ENCODE measurements at places on chromosomes 3 and 15. TPM values are rescaled to one million over a fixed set of nuclear protein-coding genes. Genes with fewer than 3 reads are reported as not detected.

- no peak for DNase-seq
- no peaks in the 10 kb centered on the region for H3K36me3 ChIP-seq
- no peak overlapping the region for H3K4me3 ChIP-seq
- no peak overlapping the region for H3K27ac ChIP-seq
Observed at GRCh38 chr15:96350934-96351724, 20.6 kb downstream of the NR2F2 start.

- no peaks in the 10 kb centered on the region for H3K4me1 ChIP-seq
- H3K27ac ChIP-seq = no peak overlapping the region
- H3K27me3 ChIP-seq = no peaks in the 10 kb centered on the region
- no peak for DNase-seq
Observed at GRCh38 chr15:27583651-27584050, 515.5 kb downstream of the OCA2 start.

- H3K27me3 ChIP-seq = no peaks in the 10 kb centered on the region
- H3K27ac ChIP-seq = no peak overlapping the region
- H3K4me3 ChIP-seq = no peak overlapping the region
Observed at GRCh38 chr15:71674354-71674753, 136.0 kb upstream of the NR2E3 start.

DNA sequence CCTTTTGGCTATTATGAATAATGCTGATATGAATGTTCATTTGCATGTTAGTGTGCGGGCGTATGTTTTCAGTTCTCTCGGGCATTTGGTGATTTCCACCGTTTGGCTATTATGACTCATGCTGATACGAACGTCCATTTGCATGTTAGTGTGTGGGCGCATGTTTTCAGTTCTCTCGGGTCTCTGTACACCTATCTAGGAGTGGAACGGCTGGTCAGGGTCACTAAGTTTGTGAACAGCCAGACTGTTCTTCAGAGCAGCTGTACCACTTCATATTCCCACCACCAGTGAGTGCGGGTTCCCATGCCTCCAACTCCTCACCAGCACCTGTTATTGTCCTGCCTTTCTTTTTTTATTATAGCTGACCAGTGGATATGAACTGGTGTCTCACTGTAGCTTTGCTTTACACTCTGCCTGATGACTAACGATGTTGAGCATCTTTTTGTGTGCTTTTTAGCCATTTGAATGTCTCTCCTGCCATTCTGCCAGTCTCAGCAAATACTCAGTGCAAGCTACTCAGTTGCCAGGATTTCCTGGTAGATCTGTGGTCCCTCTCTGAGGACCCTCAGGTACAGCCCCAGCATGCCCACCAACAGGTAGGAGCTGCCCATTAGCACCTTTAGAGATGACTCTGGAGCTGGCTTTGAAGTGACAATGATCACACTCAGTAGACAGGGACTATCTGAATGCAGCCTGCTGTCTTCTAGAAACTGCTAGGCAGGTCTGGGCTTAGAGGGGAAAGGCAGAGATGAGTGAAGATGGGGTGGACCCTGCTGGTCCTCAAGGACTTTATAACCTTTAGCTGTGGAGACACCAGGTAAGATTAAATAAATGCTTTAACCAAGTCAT is 141.1 kb downstream of the XXYLT1 start:
- no peaks in the 10 kb centered on the region for H3K27me3 ChIP-seq
- H3K27ac ChIP-seq = no peak overlapping the region
- no peak for DNase-seq
- H3K36me3 ChIP-seq = no peaks in the 10 kb centered on the region

- no peaks in the 10 kb centered on the region for H3K36me3 ChIP-seq
- no peak for DNase-seq
- peaks cover 8% of the 10 kb centered on the region for H3K4me1 ChIP-seq
- no peaks in the 10 kb centered on the region for H3K27me3 ChIP-seq
- no peak overlapping the region for H3K27ac ChIP-seq
Observed at GRCh38 chr3:117603097-117603496, 893.5 kb downstream of the TUSC7 start.

DNA sequence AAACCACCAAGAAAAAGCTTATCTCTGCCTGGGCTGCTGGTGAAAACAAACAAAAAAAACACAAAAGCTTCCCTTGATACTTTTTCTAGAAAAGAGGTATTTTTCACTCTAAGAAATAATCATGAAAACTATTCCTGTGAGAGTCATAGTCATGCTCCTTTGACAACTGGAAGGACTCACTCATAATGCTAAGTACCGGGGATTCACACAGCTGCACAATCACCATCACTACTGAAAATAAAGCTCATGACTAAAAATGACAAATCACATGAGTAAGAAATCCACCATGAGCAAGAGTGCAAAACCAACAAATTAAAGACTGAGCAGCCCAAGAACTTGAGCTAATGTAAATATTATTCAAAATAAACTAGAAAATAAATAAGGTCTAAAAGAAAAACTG is 10.6 kb upstream of the POU1F1 start:
- H3K4me1 ChIP-seq = no peaks in the 10 kb centered on the region
- H3K4me3 ChIP-seq = no peak overlapping the region
- no peak overlapping the region for H3K27ac ChIP-seq
- DNase-seq = no peak

- no peak overlapping the region for H3K4me3 ChIP-seq
- no peaks in the 10 kb centered on the region for H3K36me3 ChIP-seq
- no peaks in the 10 kb centered on the region for H3K27me3 ChIP-seq
- peaks cover 13% of the 10 kb centered on the region for H3K4me1 ChIP-seq
- DNase-seq = no peak
Observed at GRCh38 chr15:53588773-53589172, 170.7 kb downstream of the WDR72 start.

DNA sequence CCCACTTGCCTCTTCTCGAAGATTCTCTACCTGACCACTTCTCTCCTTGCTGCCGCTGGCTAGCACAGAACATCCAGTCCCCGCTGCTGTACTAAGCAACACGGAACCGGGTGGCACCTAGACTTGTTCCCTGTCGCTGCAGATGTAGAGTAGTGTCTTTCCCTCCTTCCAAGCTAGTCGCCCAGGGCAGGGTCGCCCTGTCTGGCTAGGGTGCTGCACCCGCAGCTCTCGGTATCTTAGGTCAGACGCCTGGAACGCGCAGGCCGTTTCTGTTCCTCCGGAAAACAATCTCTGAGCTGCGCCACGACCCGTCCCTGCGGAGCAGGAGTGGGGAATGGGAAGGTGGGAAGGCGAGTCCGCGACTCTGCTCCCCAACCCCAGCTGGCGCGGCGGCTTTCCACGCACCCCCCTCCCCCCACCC is 758 bp upstream of the SNX33 start:
- peak; percentile 74 for DNase-seq
- no peaks in the 10 kb centered on the region for H3K27me3 ChIP-seq
- peak overlapping the region; percentile 96 for H3K27ac ChIP-seq
- H3K36me3 ChIP-seq = no peaks in the 10 kb centered on the region
- peak overlapping the region; percentile 61 for H3K4me3 ChIP-seq

DNA sequence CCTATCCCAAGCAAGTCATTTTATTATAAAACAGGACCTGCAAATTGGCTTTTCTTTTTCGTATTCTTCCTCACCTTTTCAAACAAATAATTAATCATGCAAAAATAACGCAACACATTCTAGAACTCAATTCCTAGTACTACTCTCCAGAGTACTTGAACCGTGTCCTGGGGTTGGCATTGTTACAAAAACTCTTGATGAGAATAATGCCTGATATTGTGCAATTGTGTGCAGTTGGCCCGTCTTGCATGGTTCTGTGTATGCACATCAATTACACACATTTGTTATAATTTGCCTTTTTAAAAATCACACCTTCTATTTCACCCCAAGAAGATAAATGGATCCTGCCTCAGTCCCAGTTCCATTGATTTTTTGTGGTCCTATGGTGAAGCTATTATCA is 205.4 kb downstream of the EPHB1 start:
- no peaks in the 10 kb centered on the region for H3K4me1 ChIP-seq
- H3K36me3 ChIP-seq = no peaks in the 10 kb centered on the region
- DNase-seq = no peak
- H3K4me3 ChIP-seq = no peak overlapping the region

DNA sequence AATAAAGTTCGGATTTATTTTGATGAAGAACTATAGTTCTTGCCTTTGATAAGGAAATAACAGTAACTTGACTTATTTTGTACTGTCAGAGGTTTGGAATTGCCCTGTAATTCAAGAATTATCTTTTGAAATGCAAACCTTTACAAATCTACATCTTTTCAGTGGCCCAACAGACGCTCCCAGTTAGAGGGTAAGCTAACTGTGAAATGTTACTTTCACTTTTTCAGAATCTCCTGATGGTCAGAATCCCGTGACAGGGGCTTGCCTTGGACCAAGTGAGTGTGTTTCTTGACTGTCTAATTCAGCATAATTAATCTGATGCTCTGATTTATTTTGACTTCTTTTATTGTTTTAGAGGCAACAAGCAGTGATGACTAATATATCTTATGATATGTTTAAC is 262.5 kb downstream of the PLOD2 start:
- no peaks in the 10 kb centered on the region for H3K36me3 ChIP-seq
- no peak overlapping the region for H3K4me3 ChIP-seq
- no peak for DNase-seq
- no peak overlapping the region for H3K27ac ChIP-seq
- H3K27me3 ChIP-seq = no peaks in the 10 kb centered on the region

GRCh38 chr3:25783661-25784512 is 644 bp upstream of the NGLY1 start:
- peak overlapping the region; percentile 54 for H3K4me3 ChIP-seq
- H3K4me1 ChIP-seq = peaks cover 52% of the 10 kb centered on the region
- peak overlapping the region; percentile 81 for H3K27ac ChIP-seq
- H3K27me3 ChIP-seq = no peaks in the 10 kb centered on the region

- no peak overlapping the region for H3K27ac ChIP-seq
- H3K27me3 ChIP-seq = no peaks in the 10 kb centered on the region
- H3K4me1 ChIP-seq = peaks cover 44% of the 10 kb centered on the region
- no peaks in the 10 kb centered on the region for H3K36me3 ChIP-seq
- no peak overlapping the region for H3K4me3 ChIP-seq
Observed at GRCh38 chr3:141365201-141365600, 3.1 kb upstream of the ZBTB38 start.

- no peaks in the 10 kb centered on the region for H3K27me3 ChIP-seq
Observed at GRCh38 chr3:123286308-123287023, 84.7 kb downstream of the SEC22A start.

- H3K4me1 ChIP-seq = no peaks in the 10 kb centered on the region
- H3K4me3 ChIP-seq = no peak overlapping the region
- DNase-seq = no peak
- H3K27ac ChIP-seq = no peak overlapping the region
Observed at GRCh38 chr3:11244121-11244677, 28.0 kb upstream of the ATG7 start.

DNA sequence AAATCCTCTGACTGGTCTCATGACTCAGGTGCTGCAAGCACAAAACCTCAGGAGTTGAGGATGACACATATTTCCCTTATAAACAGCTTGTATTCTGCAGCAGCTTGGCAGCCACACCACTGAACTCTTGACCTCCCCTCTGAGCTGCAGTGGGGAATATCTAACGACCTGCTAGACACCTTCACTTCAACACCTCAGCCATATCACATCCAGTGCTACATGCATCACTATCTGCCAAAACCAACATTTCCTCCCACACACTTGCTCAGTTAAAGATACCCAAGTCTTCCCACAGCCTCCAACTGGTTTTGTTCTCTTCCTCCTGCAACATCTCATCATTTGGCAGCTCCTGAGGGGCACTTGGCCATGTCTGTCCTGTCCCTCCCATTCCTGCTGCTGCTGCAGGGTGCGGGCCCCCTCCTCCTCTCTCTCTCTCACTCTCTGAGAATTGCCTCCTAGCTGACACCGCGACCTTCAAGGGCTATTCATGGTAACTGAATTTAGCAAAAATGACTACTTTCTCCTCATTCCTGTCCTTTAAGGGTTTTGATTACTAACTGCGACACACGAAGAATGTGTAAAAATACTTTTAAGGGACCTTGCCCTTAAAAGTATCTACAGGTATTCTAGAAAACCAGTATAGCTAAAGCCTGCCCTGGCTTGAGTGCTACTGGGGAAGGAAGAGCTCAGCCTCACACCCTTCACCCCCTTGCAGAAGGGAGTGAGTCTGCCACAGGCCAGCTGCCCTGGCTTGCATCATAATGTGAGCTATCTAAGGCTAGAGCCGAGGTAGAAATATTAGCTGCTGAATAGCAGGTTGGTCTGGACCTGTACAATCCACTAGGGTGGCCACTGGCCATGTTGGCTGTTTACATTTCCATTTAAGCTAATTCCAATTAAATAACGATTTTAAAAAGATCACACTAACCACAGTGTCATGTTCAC is 5.0 kb upstream of the CCR9 start:
- no peak for DNase-seq
- no peaks in the 10 kb centered on the region for H3K36me3 ChIP-seq
- no peaks in the 10 kb centered on the region for H3K4me1 ChIP-seq
- H3K27me3 ChIP-seq = no peaks in the 10 kb centered on the region

- H3K27me3 ChIP-seq = no peaks in the 10 kb centered on the region
- H3K4me1 ChIP-seq = no peaks in the 10 kb centered on the region
- H3K4me3 ChIP-seq = no peak overlapping the region
- H3K36me3 ChIP-seq = no peaks in the 10 kb centered on the region
- no peak for DNase-seq
Observed at GRCh38 chr3:159486580-159486979, 502.1 kb upstream of the IL12A start.

- no peaks in the 10 kb centered on the region for H3K27me3 ChIP-seq
- H3K4me1 ChIP-seq = peaks cover 11% of the 10 kb centered on the region
Observed at GRCh38 chr15:78763796-78764241, 47.4 kb downstream of the ADAMTS7 start.

DNA sequence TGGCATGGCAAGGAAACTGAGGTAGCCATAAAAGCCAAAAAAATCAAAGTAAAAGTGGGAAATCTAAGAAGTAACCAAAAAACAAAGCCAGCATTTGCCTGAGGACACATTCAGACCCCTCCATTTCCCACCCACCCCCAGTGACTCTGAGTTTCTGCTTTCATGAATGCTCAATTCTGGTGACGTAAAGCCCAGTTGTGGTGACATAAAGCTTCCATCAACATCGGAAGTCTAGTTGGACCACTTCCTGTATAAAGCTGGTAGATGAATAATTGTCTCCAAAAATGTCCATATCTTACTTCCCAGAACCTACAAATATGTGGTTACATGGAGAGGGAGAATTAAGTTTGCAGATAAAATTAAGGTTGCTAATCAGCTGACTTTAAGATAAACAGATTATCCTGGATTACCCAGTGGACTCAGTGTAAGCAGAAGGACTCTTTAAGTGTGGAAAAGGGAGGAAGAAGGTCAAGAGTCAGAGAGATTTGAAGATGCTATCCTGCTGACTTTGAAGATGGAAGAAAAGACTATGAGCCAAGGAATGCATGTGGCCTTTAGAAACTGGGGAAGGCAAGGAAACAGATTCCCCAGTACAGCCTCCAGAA is 62.0 kb upstream of the ST3GAL6 start:
- no peak overlapping the region for H3K4me3 ChIP-seq
- H3K27ac ChIP-seq = no peak overlapping the region
- no peak for DNase-seq
- no peaks in the 10 kb centered on the region for H3K27me3 ChIP-seq
- H3K4me1 ChIP-seq = peaks cover 3% of the 10 kb centered on the region

- H3K4me3 ChIP-seq = no peak overlapping the region
- no peak for DNase-seq
- H3K27ac ChIP-seq = no peak overlapping the region
Observed at GRCh38 chr15:65095747-65096104, 19.2 kb downstream of the KBTBD13 start.

The WNT7A gene
- under 0.01 TPM for total RNA-seq

The RBP2 gene
- total RNA-seq = not detected

The POPDC2 gene
- 0.99 TPM for total RNA-seq

The NR2F2 gene
- total RNA-seq = 12.9 TPM

The NR1I2 gene
- total RNA-seq = not detected

The GREM1 gene
- total RNA-seq = under 0.01 TPM

The CILP gene
- 4.4 TPM for total RNA-seq
